Hepatocyte (in vitro differentiated cells): ENCODE measurements at places on chromosomes 7 and 10. TPM values are rescaled to one million over a fixed set of nuclear protein-coding genes. Genes with fewer than 3 reads are reported as not detected.

IL2RA gene
- total RNA-seq = not detected in 2 replicates

PRF1 gene
- total RNA-seq = not detected in 2 replicates

GPR26 gene
- 0.04 TPM in 1 of 2 replicates, not detected in the other for total RNA-seq

GRCh38 chr7:27171325-27171636 lies 2.8 kb downstream of the HOXA10 start:
- H3K27ac ChIP-seq = peak overlapping the region; percentile 96
- peaks cover 100% of the 10 kb centered on the region for H3K27me3 ChIP-seq
- H3K4me3 ChIP-seq = peak overlapping the region; percentile 34
- DNase-seq = no peak
- H3K36me3 ChIP-seq = no peaks in the 10 kb centered on the region

GRCh38 chr7:83142365-83142764 lies 20.3 kb downstream of the PCLO start:
- H3K4me3 ChIP-seq = no peak overlapping the region
- DNase-seq = no peak
- H3K27me3 ChIP-seq = no peaks in the 10 kb centered on the region

GRCh38 chr7:120792861-120793130 lies 65.1 kb downstream of the TSPAN12 start:
- DNase-seq = no peak
- no peaks in the 10 kb centered on the region for H3K27me3 ChIP-seq
- H3K4me3 ChIP-seq = no peak overlapping the region
- no peaks in the 10 kb centered on the region for H3K36me3 ChIP-seq
